Hindlimb muscle (tissue), 1 donor: ENCODE measurements at places on chromosomes 3 and 15. TPM values are rescaled to one million over a fixed set of nuclear protein-coding genes. Genes with fewer than 3 reads are reported as not detected.

The THSD4 gene
- polyA plus RNA-seq, result 17.5 TPM

GRCh38 chr3:195150181-195151118 lies 120.5 kb downstream of the XXYLT1 start:
- no peak for DNase-seq

DNA sequence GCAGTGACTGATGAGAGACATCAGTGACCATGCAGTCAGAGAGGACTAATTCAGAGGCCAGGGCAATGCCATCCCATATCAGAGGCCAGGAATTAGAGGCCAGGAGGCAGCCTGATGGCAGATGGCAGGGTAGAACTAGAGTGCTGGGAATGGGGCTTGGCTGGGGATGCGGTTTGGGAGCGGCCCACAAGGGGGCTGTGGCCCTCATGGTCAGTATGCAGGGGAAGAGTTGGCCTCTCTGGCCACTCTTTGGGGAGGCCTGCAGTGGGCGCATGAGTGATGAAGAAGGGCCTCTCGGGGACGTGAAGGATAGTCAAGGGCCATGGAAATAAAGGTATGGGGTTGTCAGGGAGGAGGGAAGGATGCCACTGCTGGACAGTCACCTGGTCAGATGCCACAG lies 101.7 kb downstream of the EEFSEC start:
- no peak for DNase-seq

GRCh38 chr3:30681649-30682211 lies 75.3 kb downstream of the TGFBR2 start:
- DNase-seq, result peak; percentile 24

- peak; percentile 80 for DNase-seq
These were observed 76.5 kb downstream of the HMG20A start for GRCh38 chr15:77497110-77497737.

GRCh38 chr15:88873786-88874185 lies 21.6 kb downstream of the HAPLN3 start:
- DNase-seq, result no peak

DNA sequence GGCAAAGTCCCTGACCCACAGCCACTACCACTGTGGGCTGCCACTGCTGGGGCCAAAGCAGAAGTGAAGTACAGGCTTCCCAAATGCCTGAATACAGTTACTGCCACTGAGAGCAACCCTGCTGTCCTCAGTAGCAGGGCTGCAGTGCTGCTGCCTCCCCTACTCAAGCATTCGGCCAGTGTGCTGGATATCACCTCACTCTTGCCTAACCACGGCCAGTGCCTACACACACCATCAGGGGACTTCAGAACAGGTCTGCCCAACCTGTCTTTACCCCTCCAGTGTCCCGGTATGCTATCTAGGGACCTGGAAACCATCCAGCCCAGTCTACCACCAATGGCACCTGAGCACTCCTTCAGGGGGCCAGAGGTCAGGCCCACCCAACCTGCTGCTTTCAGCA lies 261.5 kb upstream of the COL8A1 start:
- no peak for DNase-seq

The TLNRD1 gene
- 14.3 TPM for polyA plus RNA-seq

DNA sequence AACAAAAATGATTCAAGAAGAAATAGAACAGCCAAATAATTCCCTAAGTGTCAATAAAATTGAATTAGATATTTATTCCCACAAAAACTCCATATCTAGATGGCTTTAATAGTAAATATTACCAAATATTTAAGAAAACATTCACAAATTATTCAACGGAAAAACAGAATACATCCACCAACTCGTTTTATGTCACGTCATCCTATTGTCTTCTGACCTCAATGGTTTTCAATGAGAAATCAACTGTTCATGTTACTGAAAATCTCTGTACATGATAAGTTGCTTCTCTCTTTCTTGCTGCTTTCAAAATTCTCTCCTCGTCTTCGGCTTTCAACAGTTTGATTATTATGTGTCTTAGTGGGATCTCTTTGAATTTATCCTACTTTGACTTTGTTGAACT lies 17.1 kb upstream of the FBXL2 start:
- DNase-seq, result no peak

The SLC6A11 gene
- 0.06 TPM for polyA plus RNA-seq

DNA sequence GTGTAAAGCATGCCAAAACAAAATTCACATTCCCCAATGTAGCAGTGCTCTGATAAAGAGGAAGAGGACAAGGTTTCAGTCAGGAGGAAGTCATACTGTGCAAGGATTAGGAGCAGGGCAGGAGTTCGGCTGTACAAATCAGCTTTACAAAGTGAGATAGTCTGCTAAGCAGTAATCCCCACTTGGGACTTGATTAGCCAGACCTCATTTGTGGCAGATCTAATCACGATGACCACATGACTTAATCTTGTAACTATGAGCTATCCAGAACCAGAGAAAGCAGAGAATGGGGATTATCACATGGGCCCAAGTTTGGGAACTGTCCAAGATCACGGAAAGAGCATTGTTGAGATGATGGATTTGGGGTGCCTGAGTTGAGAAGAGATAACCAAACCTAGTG lies 7.8 kb downstream of the DCBLD2 start:
- DNase-seq, result no peak

DNA sequence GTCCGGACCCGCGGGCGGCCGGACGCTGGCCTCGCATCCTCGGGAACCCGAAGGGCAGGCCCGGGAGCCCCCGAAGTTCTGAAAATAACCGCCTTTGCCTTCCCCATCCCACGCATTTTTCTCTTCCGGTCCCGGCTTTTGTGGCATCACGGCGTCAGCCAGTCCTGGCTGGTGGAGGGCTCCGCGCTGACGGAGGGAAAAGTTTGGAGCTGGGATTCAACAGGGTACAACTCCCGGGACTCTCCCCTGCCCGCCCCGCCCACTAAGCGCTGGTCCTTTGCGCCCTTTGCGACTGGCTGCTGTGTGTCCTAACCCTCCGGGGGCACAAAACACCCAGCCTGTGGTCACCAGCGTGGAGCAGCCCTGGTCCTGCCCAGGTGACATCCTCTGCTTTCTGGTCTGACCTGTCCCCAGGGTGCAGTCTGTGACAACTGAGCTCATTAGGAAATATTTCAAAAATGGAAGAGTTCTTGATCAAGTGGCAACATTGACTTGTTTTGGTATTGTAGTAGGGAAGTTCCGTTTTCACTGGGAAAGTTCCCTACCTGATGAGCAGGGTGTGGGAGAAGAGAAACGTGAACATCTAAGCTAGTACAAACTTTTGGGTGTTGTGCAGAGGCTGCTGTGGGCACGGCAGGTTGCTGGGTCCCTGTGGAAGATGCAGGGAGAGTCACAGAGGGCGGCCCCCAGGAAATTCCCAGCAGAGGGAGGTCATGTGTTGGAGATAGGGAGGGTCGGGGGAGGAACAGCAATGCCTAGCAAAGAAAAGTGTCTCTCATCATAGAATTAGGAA lies 775 bp downstream of the ARNT2 start:
- DNase-seq, result peak; percentile 15

DNA sequence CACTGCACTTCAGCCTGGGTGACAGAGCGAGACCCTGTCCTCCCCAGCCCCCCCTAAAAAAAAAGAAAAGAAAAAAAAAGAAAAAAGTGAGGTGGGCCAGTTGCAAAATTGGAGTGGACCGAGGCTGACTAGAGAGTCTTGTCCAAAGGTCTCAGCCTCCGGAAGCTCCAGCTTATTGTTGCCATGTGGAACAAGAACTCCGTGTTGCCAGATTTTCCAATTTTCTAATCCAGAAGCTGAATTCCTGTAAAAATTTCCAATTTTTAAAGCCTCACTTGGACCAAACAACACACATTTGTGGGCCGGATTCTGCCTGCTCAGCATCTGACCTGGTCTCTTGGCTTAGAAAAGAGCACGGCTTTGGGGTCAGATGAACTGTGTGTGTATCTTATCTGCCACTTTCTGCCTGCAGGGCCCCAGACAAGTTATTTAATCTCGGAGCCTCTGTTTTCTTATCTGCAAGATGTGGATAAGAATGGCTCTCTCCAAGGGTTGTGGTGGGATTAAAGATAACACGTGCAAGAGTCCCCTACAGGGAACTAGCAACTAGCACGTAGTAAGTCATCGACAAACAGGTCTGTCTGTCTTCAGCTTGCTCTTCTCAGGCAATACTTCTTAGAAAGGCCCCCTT lies 73.7 kb upstream of the TLE3 start:
- peak; percentile 42 for DNase-seq

DNA sequence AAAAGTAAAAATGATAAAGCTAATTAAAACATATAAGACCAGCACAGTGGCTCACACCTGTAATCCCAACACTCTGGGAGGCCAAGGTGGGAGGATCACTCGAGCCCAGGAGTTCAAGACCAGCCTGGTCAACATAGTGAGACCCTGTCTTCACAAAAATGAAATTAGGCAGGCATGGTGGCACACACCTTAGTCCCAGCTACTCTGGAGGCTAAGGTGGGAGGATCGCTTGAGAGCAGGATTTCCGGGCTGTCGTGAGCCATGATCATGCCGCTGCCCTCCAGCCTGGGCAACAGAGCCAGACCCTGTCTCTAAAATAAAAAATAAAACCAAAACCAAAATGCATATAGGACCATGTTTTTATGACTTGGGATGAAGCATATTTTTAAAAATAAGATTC lies 4.8 kb upstream of the PRSS50 start:
- no peak for DNase-seq

- DNase-seq, result no peak
These were observed 59.1 kb upstream of the PSMD6 start for GRCh38 chr3:64082411-64082810.

DNA sequence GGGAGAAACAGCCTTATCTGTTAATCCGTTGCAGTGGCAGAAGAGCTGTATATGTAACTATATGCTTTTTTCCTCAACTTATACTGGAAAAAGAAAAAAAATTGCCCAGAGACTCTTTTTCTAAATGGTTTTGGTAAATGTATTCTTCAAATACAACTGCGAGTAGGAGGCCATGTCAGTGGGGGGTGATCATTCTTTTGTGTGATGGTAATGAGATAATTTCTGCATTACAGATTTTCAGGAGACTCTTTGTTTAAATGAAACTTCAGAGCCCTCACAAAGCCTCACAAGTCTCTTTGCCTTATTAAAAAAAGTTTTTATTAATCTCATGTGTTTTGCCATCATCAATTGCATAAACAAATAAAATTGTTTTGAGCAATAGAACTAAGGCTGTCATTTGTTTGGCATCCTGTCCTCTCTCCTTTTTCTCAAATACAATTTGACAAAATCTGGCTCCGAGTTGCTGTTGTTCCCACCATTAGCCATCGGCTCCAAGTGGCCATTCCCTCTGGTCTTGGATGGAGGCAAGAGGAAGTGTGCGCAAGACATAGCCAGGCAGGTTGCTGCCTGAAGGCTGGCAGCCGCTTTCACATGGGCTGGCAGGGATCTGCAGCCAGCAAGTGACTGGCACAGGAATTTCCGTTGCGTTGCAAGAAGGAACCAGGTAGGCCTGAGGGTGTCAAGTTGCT lies 116.7 kb downstream of the FNDC3B start:
- no peak for DNase-seq

The ARL13B gene
- 6.2 TPM for polyA plus RNA-seq

DNA sequence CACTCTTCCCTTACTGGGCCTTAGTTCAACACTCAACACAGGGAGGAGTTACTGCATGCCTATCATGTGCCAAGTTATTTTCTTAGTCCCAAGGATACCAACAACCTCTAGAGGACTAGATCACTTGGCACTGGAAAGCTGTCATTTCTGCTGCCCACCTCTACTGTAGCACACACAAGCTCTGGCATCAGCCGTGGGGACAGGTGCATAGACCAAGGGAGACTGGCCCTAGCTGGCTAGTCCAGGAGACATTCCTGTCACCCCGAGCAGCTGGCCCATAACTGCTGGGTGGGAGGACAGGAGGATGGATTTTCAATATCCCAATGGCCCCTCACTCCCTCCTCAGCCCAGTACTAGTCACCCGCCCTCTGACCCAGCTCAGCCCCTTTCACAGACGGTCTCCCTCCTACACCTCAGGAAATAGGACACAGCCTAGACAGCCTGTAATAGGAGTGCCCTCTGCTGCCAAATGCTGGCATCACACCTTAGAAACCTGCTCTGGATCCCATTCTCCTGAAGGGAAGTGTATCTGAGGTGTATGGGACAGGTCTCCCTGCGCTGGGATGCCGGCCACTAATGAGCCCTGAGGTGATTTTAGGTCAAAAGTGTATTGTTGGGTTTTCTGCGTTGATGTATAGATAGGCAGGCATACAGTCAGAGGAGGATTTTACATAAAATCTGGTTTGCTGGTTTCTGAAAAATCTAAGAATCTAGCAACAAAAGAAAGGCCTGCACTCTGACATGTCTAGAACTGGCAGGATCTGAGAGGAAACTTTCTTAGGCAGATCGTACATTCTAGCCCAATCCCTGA lies 3.4 kb upstream of the DZIP1L start:
- peak; percentile 62 for DNase-seq

GRCh38 chr3:156750191-156750873 lies 75.8 kb upstream of the LEKR1 start:
- no peak for DNase-seq

- DNase-seq, result peak; percentile 59
These were observed 48.0 kb upstream of the FSTL1 start for GRCh38 chr3:120498556-120499346.

DNA sequence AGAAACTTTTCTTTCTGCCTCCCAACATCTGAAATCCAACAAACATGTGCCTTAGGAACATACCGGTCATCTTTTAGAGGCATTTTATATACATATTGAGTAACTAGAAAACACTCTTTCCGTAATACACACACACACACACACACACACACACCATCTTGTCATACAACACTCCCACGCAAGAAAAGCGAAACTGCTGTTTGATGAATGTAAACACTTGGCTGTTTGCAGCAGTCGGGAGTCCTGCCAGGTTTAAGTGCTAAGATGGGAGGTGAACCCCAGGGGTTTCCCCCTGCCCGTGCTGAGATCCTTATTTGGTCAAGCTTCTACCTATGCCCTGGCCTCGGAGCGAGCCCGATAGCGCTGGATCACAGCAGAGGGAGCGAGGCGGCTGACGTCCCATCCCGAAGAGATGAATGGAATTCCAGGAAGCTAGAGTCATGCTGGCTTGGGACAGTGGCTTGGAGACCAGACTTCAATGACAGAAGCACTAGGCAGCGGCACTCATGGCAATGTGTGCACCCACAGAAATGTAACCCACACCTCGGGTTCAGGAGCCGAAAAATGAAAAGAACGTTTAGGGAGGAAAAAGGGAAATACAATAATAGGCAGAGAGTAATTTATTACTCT lies 1.3 kb upstream of the THBS1 start:
- DNase-seq, result peak; percentile 84

DNA sequence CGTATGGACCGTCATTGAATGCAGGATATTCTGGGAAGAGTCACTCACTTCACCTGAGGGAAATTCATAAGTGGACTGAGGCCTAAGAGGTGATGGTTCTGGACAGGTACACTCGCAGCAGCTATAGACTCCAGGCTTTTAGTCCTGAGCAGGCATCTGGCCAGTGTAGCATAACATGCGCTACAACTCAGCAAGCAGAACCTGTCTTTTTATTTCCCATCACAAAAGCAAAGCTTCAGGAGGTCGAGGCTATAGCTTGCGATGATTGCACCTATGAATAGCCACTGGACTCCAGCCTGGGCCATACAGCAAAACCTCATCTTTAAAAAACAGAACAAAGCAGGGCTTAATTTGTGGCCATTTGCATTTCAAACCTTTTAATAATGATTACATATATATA lies 185.8 kb downstream of the KCNH8 start:
- no peak for DNase-seq

The ZNF80 gene
- polyA plus RNA-seq, result 0.09 TPM
